Lower leg skin (tissue), 4 donors: ENCODE measurements at places on chromosomes 7 and 10.

- no peak for DNase-seq
These were observed 552.4 kb upstream of the GALNT17 start for GRCh38 chr7:70579397-70580097.

DNA sequence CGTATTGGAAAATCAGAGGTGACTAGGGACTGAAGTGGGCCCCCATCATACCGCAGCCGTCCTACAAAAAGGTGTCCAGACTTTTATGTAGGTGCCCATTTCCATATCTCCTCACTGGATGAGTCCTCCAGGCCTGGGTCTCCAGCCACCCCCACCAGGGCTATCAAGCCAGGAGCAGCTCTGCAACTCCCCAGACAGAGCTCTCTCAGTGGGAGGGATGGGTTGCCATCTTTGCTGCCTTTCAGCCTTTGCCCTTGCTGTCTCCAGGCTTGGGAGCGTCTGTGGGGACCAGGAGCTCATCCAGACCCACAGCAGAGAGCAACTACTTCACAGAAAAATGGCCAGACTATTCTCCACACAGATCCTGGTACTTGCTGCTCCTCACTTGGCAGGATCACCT is 802.7 kb upstream of the IGFBP3 start:
- no peak for DNase-seq

DNA sequence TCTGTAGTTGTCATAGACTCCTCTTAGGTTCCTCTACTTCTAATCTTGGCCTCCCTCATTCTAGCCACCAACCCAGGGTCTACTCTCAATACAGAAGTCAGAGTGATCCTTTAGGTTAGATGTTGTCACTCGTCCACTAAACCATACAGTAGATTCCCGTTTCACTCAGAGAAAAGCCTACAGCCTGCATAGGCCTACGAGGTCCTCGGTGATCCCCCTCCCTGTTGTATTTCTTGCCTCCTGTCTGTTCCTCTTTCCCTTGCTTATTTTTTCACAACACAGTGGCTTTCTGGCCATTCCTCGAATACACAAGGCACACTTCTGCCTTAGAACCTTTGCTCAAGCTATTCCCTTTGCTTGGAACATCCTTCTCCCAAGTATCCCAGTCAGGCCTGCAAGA is 183.0 kb upstream of the PRSS1 start:
- DNase-seq: no peak

GRCh38 chr10:128576943-128577670 is 450.9 kb upstream of the MKI67 start:
- DNase-seq: no peak

GRCh38 chr7:34523226-34523918 is 134.6 kb upstream of the NPSR1 start:
- no peak for DNase-seq

DNA sequence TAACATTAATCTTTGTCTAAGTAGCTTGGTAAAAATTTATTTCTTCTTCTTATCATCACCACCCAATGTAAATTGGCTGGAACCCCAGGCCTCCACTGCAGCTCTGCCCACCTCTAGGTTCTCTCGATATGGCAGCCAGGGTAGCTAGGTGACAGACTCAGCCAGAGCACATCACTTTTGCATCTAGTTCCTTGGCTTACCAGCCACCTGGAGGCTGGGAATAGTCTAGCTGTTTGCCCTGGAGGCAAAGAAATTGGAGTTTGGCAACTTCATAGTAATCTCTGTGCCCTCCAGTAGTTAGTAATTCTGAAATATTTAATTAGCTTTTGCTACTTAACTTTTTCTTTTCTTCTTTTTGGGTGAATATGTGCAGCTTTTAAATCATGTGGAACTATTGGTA is 9.4 kb downstream of the IFRD1 start:
- no peak for DNase-seq

DNA sequence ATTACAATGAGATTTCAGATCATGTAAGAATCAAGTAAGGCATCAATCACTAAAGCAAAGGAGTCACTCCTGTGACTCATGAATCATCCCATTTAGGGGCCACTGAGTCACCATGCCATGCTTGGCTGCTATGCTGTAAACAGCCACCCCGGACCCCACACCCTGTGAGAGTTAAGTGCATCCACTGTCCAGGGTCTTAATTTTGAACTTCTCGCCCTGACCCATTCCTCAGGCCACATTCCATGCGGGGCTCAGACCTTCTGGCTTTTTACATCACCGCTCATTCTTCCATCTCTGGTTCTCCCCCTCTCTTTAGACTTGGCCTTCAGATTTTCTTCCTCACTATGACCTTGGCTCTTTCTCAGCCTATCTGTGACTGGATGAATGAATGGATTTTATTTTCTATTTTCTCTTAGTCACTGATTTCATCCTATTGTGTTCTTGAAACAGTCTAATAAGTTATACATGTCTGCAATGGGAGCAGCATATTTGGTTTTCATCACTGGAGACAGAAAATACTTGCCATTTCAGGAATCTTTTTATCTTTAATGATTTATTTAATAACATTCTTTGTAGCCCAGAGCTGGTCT is 239.6 kb downstream of the SKIDA1 start:
- no peak for DNase-seq

GRCh38 chr7:4066206-4066605 is 615.9 kb upstream of the FOXK1 start:
- DNase-seq: peak; percentile 68

- DNase-seq: no peak
These were observed 1.8 kb downstream of the UFSP1 start for GRCh38 chr7:100887516-100888290.
